ENCODE measurements at places on chromosomes 2 and 18.
A peak's percentile ranks its signal among the peaks of the same experiment; 100 is the strongest.

GRCh38 chr2:3115301-3116042 is 262.1 kb downstream of the EIPR1 start:
- DNase-seq: no peak

GRCh38 chr2:21804151-21804550 is 680.4 kb downstream of the TDRD15 start:
- no peak for DNase-seq

GRCh38 chr2:210215120-210215519 is 10.1 kb downstream of the ACADL start:
- no peak for DNase-seq

DNA sequence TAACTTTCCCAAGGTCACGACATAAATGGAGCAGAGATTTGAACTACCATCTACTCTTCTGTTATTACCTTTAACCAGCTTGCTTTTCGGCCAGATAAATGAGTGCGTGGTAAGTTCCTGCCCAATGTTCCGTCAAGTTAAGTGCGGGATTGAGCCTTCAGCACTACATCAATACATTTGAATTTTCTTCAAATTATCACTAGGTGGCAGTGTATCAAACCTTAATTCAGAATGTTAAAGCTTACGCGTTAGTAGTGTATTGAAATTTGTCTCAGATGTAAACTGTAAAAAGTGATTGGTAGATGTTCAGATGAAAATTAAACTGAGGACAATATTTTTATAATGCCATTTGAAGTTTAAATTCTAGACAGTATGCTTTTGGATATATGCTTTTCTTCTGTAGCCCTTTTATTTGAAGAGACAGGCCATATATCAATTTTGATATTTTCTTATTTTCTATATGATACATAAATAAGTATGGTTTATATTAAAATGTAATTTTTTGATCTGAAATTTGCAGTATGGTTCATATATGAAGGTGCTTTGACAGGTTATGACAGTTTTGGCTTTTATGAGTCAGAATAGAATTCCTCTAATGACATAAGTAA is 681.3 kb downstream of the ADCYAP1 start:
- DNase-seq: peak; percentile 48

DNA sequence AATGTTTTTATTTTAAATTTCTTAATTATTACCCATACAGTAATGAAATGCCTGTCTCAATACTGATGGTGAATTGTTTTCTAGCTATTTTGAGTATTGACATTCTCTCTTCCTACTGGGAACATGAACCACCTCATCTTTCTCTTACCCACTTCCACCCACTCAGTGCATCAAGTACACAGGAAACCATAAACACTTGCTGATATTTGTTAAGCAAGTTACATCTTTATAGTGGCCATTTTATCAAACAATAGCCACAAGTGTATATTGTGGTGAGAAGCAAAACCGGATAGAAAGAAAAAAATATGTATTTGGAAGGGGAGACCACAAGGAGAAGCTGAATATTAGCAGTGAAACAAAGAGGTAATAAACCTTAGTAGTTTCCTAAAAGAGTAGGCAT is 368.1 kb upstream of the HNRNPA3 start:
- no peak for DNase-seq

GRCh38 chr2:144524118-144525009 is 4.4 kb upstream of the ZEB2 start:
- DNase-seq: peak; percentile 23

GRCh38 chr2:24403832-24404212 is 43.5 kb upstream of the ITSN2 start:
- DNase-seq: no peak

- DNase-seq: no peak
Measured at GRCh38 chr2:15615301-15615920, 23.7 kb downstream of the DDX1 start.

DNA sequence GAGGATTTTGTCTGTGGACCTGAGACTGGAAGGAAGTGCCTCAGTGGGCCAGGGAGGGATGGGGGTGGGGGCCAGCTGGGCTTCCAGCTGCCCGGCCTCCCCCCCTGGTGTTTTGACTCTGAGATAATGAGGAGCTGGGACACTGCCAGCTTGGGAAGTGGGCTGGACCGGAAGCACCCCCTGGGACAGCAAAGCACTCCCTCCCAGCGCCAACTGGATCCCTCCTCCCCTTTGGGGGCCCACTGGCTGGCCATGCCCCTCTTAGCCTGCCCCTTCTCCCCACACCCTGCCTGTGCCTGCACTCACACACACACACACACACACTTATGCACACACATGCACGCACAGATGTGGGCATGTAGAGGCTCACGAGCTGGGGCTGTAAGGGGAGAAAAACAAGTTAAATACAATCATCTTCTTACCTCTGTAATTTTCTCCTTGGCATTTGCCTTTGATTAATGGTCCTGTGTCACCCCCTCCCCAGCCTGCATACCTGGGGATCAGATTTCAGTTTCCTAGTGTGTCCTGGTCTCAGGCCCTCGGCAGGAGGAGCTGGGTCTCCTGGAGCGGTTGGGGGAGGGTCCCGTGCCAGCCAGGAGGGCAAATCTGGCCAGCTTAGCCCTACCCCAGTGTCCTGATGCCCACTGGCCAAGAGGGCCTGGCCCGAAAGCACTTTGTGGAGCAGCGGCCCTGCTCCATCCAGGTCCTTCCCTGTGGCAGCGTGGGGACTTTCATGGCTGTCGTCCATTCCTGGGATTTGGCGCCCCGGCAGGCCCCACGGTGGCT is 3.6 kb downstream of the ITM2C start:
- DNase-seq: no peak

DNA sequence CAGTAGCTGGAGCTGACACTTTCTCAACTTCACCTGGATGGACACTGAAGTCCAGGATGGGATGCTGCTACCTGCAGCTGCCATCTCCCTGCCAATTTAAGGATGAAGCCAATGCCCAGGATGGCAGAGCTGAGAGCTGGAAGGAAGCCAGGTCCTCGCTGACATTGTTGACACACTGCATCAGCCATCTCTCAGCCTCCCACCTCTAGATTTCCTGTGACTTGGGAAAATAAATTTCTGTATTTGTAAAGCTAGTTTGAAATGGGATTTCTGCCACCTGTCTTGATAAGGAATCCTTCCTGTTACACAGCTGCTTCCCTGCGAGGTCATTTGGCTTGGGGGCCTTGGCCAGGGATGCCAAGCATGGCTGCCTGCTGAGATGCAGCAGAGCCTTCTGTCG is 43.5 kb downstream of the KCTD1 start:
- DNase-seq: no peak

- no peak for DNase-seq
Measured at GRCh38 chr18:36706134-36706881, 122.5 kb downstream of the TPGS2 start.

- DNase-seq: peak; percentile 3
Measured at GRCh38 chr2:51013079-51013932, 18.6 kb downstream of the NRXN1 start.

- no peak for DNase-seq
Measured at GRCh38 chr2:189261431-189261841, 81.9 kb upstream of the COL5A2 start.

DNA sequence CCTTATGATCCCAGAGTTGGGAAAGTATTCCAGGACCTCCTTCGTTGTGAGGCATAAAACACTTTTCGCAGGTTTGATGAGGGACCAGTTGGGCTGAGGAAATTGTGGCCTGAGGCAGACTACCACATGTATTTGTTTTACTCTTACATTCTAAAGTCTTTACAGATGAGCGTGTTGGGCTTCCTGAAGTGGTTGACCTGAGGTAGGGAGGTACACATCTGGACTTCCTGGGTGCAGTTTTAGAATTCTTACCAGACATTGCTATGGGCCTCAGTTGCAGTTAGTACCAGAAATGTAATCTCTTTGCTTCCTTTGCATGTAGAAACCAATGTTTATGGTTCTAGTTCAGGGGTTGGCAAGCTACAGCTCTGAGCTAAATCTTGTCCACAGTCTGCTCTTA is 48.7 kb downstream of the COA5 start:
- no peak for DNase-seq

- DNase-seq: no peak
Measured at GRCh38 chr2:1664076-1664605, 80.2 kb downstream of the PXDN start.

DNA sequence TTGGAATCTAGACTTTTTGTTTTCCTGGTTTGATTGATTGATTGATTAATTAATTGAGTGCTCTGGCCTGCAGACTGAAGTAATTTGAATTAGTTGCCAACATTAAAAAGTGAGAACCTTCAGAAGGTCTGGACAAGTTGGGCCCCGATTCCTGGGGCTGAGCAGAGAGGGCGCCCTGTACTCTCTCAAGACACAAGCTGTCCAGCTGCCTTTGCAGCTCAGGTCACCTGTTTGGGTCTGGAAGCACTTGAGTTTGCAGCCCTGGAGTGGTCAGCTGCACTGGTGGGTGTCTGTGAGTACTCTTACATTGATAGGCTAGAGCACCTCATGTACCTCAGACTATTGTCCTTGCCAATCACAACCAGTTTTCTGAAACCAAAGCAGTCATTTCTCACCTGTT is 22.7 kb upstream of the CELF4 start:
- DNase-seq: no peak

GRCh38 chr18:77632758-77633157 is 383.1 kb downstream of the GALR1 start:
- DNase-seq: no peak

GRCh38 chr2:24228470-24228869 is 53.6 kb downstream of the FAM228A start:
- no peak for DNase-seq

DNA sequence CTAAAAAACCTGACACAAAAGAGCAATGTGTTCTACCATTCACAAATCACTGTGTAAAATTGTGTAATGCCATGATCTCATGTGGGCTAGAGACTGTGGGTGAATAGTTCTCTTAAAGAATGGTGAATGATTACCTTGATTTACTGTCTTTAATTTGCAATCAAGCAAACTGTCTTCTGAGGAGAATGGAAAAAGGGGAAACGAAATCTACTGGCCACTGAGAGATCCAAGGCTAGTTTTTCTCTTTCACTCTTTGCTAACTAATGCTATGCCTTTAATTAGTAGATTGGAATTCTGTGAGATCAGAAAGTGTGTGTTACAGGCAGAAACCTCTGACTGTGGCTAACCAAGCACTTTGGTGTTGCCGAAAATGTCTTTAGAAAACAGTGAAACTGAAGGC is 422.7 kb downstream of the TGIF1 start:
- DNase-seq: no peak

GRCh38 chr18:3425030-3425429 is 24.9 kb upstream of the TGIF1 start:
- no peak for DNase-seq

GRCh38 chr2:186309901-186310300 is 176.2 kb upstream of the ZC3H15 start:
- DNase-seq: peak; percentile 2

DNA sequence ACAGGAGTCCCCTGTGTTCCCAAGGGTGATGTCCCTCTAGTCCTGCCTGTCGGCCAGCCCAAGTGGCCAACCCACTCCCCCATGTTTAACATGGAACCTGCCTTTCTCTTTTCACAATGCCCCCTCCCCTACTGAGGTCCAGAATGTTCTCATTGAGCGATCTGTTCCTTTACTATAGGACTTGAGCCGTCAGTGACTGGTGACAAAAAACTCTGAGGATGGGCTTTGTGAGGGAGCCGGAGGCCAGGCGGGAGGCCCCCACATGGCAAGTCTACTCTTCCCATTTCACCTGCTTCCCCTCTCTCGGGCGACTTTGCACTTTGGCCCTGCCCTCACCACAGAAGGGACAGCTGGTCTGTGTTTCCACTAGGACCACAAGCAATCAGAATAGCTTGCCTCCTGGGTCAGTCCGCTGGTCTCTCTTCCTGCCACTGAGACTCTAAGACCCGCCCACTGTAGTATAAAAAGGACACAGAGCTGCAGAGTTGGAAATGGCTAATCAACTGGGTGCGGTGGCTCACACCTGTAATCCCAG is 146.5 kb upstream of the RAB12 start:
- DNase-seq: no peak

DNA sequence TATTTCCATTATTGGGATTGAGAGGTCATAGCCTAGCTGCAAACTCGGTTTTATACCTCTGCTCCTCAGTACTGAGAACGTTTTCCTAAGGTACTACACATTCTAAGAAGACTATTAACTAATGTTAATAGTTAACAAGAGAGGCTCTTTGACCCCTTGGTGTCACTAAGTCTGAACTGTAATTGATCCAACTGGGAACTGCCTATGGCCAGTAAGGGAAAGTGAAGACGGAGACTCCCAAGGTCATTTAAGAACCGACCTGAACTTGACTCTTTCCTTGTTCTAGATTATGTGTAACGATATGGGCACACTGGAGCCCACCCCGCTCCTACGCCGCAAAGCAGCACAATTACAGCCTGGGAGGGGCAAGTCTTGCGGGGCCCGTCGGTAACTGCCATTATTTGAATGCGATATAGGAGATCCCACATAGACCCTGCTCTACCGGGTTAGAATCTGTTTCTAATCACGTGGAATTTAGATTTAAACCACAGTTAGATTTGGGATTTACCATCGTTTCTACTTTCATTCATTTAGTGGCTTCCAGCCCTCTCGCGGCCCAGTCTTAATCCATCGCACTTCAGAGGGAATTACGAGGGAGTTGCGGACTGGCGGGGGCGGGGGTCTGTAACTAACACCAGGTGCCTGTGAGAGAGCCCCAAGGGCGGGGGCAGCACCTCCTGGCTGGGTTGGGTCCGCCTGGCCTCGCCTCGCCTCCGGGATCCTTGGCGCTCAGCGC is 84.1 kb upstream of the EPB41L3 start:
- no peak for DNase-seq

- peak; percentile 81 for DNase-seq
Measured at GRCh38 chr18:77071711-77072292, 60.8 kb downstream of the MBP start.

- DNase-seq: no peak
Measured at GRCh38 chr2:33408109-33408508, 68.3 kb upstream of the RASGRP3 start.

GRCh38 chr2:210654091-210654490 is 97.7 kb downstream of the CPS1 start:
- DNase-seq: no peak

- no peak for DNase-seq
Measured at GRCh38 chr2:7904319-7904718, 777.5 kb upstream of the ID2 start.

DNA sequence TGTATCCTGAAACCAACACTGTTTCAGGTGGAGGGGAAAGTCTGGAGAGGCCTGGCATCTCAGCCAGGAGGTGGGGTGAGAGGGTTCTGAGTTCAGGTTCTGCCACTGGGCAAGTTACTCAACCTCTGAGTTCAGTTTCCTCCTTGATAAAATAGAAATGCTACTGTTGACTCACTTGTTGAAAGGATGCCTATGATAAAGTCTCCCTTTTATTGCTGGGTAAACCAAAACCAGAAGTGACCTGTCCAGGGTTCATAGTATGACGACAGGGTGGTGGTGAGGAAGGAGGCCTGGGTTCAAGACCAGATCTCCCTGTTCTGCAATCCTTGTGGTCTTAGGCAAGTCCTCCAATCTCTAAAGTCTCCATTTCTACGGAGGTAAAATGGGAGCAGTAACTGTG is 232.7 kb downstream of the PRKCE start:
- no peak for DNase-seq

DNA sequence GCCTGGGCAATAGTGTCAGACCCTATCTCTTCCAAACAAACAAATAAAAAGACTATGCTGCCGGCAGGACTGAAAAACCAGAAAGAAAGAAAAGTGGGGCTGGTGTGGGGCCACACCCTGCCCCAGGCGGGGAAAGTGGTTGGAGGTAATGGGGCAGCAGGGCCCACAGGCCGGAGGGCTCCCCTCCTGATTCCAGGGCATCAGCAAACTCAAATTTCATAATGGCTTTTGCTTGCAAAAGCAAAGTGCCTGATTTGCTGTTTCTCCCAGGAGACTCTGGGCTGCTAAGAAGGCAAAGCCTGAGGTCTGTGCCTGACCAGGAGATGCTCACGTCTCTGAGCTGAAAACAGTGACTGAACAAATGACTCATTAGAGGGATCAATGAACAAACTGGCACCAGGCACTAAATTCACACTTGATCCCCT is 121.9 kb downstream of the HDAC4 start:
- no peak for DNase-seq
